Stimulated activated CD8-positive, alpha-beta memory T cell treated with anti-CD3 and anti-CD28 coated beads, Interleukin-7, amount 100 ng/mL, for 1 hour (primary cell): ENCODE measurements at places on chromosomes 3 and 15.

DNA sequence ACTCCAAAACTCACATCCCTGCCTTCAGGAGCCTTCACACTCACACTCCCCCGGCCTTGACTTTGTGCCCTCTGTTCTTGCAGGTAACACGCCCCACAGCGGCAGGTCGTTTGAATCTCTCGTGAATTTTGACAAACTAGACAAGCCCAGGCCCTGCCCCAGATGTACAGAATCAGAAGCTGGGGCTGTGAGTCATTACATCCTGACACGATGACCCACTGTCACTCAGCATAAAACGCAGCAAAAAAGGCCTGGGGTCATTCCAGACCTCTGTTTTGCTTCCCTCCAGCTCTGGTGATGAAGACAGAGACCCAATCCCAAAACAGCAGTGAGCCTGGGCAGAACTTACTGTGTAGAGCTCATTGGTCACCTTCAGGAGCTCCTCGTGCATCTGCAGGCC is 116.4 kb upstream of the RAD18 start:
- DNase-seq = no peak

- no peak for DNase-seq
These were observed 5.0 kb upstream of the FEZF2 start for GRCh38 chr3:62378311-62378789.

GRCh38 chr3:149554826-149555225 is 80.3 kb downstream of the TM4SF4 start:
- no peak for DNase-seq

- DNase-seq = no peak
These were observed 24.3 kb upstream of the CP start for GRCh38 chr3:149245738-149246451.
